ENCODE measurements at places on chromosomes 6 and 20. TPM values are rescaled to one million over a fixed set of nuclear protein-coding genes. Genes with fewer than 3 reads are reported as not detected.
A peak's percentile ranks its signal among the peaks of the same experiment; 100 is the strongest.

DNA sequence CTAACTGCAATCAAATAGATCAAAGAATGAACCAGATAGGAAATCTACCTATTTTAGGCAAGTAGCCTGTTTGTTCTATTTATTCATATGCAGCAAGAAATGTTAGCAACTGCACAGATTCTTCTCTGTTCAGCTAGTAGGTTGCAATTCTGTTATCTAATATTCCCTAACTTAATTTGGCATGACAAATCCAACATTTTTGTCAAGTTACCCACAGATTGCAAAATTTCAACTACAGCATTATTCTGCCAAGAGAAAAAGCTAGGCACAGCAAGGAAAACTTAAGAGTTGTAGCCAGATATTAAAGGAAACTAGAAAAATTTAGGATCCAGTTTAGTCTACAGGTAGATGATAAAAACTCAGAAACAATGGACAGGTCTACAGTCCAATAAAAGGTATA is 104.4 kb upstream of the SYNCRIP start:
- DNase-seq: no peak
- no peak overlapping the region for H3K27ac ChIP-seq
- no peaks in the 10 kb centered on the region for H3K36me3 ChIP-seq
- no peak overlapping the region for H3K4me3 ChIP-seq

DNA sequence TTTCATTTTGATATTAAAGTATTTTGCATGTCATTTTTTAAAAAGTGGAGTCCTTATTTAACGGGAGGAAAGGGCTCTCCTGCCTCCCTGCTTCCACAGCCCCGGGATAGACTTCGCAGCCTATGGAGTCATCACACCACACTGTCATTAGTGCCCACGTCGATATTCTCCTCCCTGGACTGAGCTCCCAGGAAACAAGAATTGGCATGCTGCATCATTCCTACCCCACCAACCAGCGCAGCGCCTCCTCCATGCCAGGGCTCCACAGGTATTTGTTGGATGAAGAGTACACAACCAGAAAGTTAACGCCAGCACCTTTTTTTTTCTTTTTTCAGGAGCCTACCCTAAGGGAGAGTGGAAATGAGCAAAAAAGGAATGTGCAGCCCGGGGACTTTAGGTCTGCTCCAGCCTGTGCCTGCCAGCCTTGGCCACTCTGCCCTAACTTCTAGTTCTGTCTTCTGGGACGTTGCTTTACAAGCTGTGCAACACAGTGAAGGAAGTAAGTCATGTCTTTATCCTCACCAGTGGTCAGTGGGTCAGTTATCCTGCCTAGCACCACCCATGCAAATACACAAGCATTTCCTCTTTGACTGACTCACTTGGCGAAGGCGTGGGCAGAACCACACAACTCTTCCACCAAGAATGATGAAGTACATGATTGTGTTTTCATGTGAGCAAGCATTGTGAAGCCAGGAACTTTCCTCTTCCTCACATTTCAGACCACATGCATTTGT is 180.7 kb upstream of the UST start:
- peaks cover 31% of the 10 kb centered on the region for H3K4me1 ChIP-seq
- no peak for DNase-seq
- H3K36me3 ChIP-seq: no peaks in the 10 kb centered on the region
- H3K4me3 ChIP-seq: no peak overlapping the region

- no peak overlapping the region for H3K27ac ChIP-seq
- no peak for DNase-seq
- no peaks in the 10 kb centered on the region for H3K4me1 ChIP-seq
- H3K27me3 ChIP-seq: no peaks in the 10 kb centered on the region
- no peak overlapping the region for H3K4me3 ChIP-seq
- no peaks in the 10 kb centered on the region for H3K36me3 ChIP-seq
These were observed 753.3 kb upstream of the MARCKS start for GRCh38 chr6:113103634-113104361.

DNA sequence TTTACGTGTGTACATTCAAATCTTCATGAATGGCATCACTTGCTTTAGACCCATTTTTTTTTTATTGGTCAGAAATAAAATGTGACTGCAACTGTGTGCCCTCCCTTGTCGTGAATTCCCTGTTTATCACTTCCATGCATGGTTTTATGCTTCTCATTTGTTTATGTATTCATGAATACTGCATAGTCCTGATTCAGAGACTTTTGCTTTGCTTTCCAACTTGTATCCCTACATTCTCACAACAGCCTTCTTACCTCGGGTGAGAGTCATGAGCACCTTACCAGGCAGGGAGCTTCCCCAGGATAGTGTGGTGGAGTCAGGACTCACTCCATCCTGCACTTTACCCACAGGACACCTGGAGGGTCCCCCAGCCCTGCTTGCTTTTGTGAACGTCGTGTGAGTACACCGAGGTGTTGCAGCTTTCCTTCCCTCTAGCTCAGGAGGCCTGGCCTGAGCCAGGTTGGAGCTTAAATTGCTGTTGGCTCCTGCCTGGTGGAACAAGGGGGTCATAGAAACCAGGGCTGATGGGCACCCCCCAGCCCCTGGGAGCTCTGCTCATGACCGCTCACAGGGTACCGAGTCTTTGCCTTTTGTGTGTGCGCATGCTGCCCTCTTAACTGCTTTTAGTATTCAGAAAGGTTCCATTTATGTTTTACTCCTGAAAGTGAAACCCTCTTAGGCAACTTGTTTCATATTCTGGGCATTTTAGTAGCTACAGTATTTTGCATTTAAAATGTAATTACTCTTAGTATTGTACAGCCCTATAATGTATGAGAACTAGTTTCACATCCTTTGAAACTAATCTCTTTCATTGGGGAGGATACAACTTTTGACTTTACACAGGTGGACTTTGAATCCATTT is 66.0 kb downstream of the CDS2 start:
- H3K4me3 ChIP-seq: no peak overlapping the region
- no peak overlapping the region for H3K27ac ChIP-seq
- peaks cover 35% of the 10 kb centered on the region for H3K36me3 ChIP-seq

Gene PET117
- 7.0 TPM for total RNA-seq

Gene SOX18
- total RNA-seq: not detected

- H3K36me3 ChIP-seq: no peaks in the 10 kb centered on the region
- H3K4me3 ChIP-seq: no peak overlapping the region
- peaks cover 50% of the 10 kb centered on the region for H3K4me1 ChIP-seq
- H3K27me3 ChIP-seq: no peaks in the 10 kb centered on the region
These were observed 11.2 kb upstream of the TAGAP start for GRCh38 chr6:159056003-159056402.

Gene NMBR
- not detected for total RNA-seq

Gene UST
- total RNA-seq: 6.3 TPM

DNA sequence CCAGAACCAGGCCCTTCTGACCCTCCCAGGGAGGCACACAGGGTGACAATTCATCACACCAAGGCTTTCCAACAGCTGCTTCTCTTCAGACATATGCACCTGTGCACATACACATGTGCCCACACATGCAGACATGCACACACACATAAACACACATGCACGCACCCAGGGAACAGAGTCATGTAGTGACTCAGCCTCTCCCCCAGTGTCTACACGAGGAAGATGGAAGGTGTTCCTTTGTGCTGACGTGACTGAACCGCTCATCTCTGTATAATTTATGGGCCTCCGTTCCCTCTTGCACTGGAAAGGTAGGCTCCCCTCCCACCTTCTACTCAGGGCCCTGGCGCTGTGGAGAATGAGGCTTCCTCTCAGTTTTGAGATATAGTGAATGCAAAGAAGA is 23.8 kb upstream of the PLEKHG1 start:
- H3K27me3 ChIP-seq: no peaks in the 10 kb centered on the region
- H3K4me1 ChIP-seq: no peaks in the 10 kb centered on the region
- H3K36me3 ChIP-seq: no peaks in the 10 kb centered on the region
- no peak overlapping the region for H3K4me3 ChIP-seq

GRCh38 chr6:36924131-36924530 is 30.4 kb upstream of the PI16 start:
- H3K27me3 ChIP-seq: no peaks in the 10 kb centered on the region
- H3K4me1 ChIP-seq: no peaks in the 10 kb centered on the region
- H3K36me3 ChIP-seq: peaks cover 35% of the 10 kb centered on the region
- H3K4me3 ChIP-seq: no peak overlapping the region
- H3K27ac ChIP-seq: no peak overlapping the region
- DNase-seq: peak; percentile 22

GRCh38 chr6:26311385-26312095 is 53.5 kb upstream of the BTN3A2 start:
- no peak overlapping the region for H3K27ac ChIP-seq
- H3K36me3 ChIP-seq: no peaks in the 10 kb centered on the region
- peak overlapping the region; percentile 4 for H3K4me3 ChIP-seq
- DNase-seq: peak; percentile 82
- H3K4me1 ChIP-seq: peaks cover 28% of the 10 kb centered on the region

GRCh38 chr6:141123049-141123448 is 1009.7 kb upstream of the GJE1 start:
- H3K27me3 ChIP-seq: no peaks in the 10 kb centered on the region
- H3K4me1 ChIP-seq: no peaks in the 10 kb centered on the region
- no peak for DNase-seq
- no peak overlapping the region for H3K4me3 ChIP-seq
- H3K36me3 ChIP-seq: no peaks in the 10 kb centered on the region

Gene AIF1
- 17.9 TPM for total RNA-seq

Data from natural killer cell (primary cell).